ENCODE measurements at places on chromosomes 2 and 18. TPM values are rescaled to one million over a fixed set of nuclear protein-coding genes. Genes with fewer than 3 reads are reported as not detected.

KCNJ3 gene
- total RNA-seq, result not detected

RMC1 gene
- total RNA-seq, result 30.1 TPM

DSEL gene
- 11.5 TPM for total RNA-seq

OTOF gene
- total RNA-seq, result 0.26 TPM

MAP3K19 gene
- total RNA-seq, result not detected

LYPD6B gene
- total RNA-seq, result not detected

ARHGAP25 gene
- total RNA-seq, result 1.7 TPM

ZNF804A gene
- total RNA-seq, result not detected

HS1BP3 gene
- total RNA-seq, result 25.1 TPM

KLHL29 gene
- total RNA-seq, result 4.2 TPM

KLHL30 gene
- total RNA-seq, result not detected

HEATR5B gene
- 32.5 TPM for total RNA-seq

RFTN2 gene
- total RNA-seq, result 6.5 TPM

LGALSL gene
- 2.7 TPM for total RNA-seq

EPB41L3 gene
- total RNA-seq, result 122 TPM

LYPD6 gene
- 1.8 TPM for total RNA-seq

TRAK2 gene
- total RNA-seq, result 30.3 TPM

DPYSL5 gene
- not detected for total RNA-seq

RRM2 gene
- 58.2 TPM for total RNA-seq

FBXO36 gene
- total RNA-seq, result 2.0 TPM

TCF23 gene
- total RNA-seq, result not detected

ABCB6 gene
- total RNA-seq, result 69.3 TPM

DNAJC5G gene
- not detected for total RNA-seq

PHLPP1 gene
- total RNA-seq, result 7.1 TPM

PDE1A gene
- total RNA-seq, result 0.28 TPM

C2orf72 gene
- not detected for total RNA-seq

ERMN gene
- total RNA-seq, result not detected

EPAS1 gene
- total RNA-seq, result 69.8 TPM

TRIM43 gene
- total RNA-seq, result not detected

NOTO gene
- total RNA-seq, result not detected

CAPN14 gene
- total RNA-seq, result 0.07 TPM

ANKRD30BL gene
- not detected for total RNA-seq

TCF7L1 gene
- total RNA-seq, result 3.5 TPM

GPBAR1 gene
- 0.07 TPM for total RNA-seq

INPP1 gene
- 15.4 TPM for total RNA-seq

NAT8 gene
- not detected for total RNA-seq

HOXD13 gene
- total RNA-seq, result not detected

DYSF gene
- 82.1 TPM for total RNA-seq

DLX1 gene
- 0.07 TPM for total RNA-seq

CYS1 gene
- total RNA-seq, result 0.04 TPM

DQX1 gene
- total RNA-seq, result not detected

DNAH6 gene
- total RNA-seq, result not detected

PID1 gene
- not detected for total RNA-seq

SKA1 gene
- 23.0 TPM for total RNA-seq

BIRC6 gene
- 176 TPM for total RNA-seq

REG3G gene
- not detected for total RNA-seq

SERPINB12 gene
- total RNA-seq, result not detected

MTCL1 gene
- total RNA-seq, result 17.5 TPM

NPAS2 gene
- total RNA-seq, result 9.8 TPM

FBXO48 gene
- total RNA-seq, result 0.20 TPM

TNFRSF11A gene
- total RNA-seq, result 3.5 TPM

SULT1C2 gene
- not detected for total RNA-seq

LRRTM1 gene
- total RNA-seq, result not detected

IL1RN gene
- total RNA-seq, result not detected

HOXD8 gene
- not detected for total RNA-seq

AQP12B gene
- not detected for total RNA-seq
